ENCODE measurements at places on chromosomes 5 and 9.

DNA sequence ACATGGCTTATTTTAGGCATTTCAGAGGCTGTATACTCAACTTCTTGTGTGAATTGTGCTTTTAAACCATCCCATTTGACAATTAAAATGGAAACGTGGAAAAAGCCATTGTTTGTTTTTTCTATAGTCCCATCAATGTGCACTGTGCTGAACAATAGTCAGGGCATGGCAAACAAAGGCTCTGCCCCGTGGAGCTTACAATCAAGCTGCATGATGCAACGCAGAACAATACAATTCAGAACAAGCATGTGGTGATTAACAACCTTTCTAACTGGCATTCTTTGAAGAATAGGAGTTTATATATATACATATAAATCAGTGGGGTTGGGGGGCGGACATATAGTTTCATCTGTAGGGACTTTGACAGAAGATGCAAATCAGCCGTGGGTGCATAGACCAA lies 2125.4 kb upstream of the WWC1 start:
- no peak for DNase-seq

GRCh38 chr9:127738666-127739065 lies 3.6 kb upstream of the TOR2A start:
- no peak for DNase-seq

- no peak for DNase-seq
Observed at GRCh38 chr9:131722255-131722654, 17.6 kb downstream of the RAPGEF1 start.

- peak; percentile 64 for DNase-seq
Observed at GRCh38 chr9:10366171-10366779, 246.5 kb downstream of the PTPRD start.

GRCh38 chr5:59065554-59065953 lies 482.7 kb downstream of the RAB3C start:
- DNase-seq: no peak
